ENCODE measurements at places on chromosomes 1 and 21.

DNA sequence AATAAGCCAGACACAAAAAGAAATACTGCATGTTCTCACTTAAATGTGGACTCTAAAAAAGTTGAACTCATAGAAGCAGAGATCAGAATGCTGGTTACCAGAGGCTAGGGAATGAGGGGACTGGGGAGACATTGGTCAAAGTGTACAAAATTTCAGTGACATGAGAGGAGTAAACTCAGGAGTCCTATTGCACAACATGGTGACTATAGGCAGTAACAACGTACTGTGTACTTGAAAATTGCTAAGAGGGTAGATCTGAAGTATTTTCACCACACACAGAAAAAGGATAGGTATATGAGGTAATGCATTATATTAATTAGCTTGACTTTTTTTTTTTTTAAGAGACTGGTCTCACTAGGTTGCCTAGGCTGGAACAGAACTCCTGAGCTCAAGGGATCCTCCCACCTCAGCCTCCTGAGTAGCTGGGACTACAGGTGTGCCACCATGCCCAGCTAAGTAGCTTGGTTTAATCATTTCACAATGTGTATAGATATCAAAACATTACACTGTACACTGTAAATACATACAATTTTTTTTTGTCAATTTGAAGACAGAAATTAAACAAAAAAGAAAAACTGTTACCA lies 7.4 kb downstream of the ZNF496 start:
- no peak for DNase-seq

- DNase-seq = no peak
Measured at GRCh38 chr21:20998456-20998789, 214 bp downstream of the NCAM2 start.

- no peak for DNase-seq
Measured at GRCh38 chr1:22545141-22545540, 18.1 kb upstream of the EPHA8 start.

GRCh38 chr1:183236158-183236725 lies 50.2 kb downstream of the LAMC2 start:
- DNase-seq = no peak

DNA sequence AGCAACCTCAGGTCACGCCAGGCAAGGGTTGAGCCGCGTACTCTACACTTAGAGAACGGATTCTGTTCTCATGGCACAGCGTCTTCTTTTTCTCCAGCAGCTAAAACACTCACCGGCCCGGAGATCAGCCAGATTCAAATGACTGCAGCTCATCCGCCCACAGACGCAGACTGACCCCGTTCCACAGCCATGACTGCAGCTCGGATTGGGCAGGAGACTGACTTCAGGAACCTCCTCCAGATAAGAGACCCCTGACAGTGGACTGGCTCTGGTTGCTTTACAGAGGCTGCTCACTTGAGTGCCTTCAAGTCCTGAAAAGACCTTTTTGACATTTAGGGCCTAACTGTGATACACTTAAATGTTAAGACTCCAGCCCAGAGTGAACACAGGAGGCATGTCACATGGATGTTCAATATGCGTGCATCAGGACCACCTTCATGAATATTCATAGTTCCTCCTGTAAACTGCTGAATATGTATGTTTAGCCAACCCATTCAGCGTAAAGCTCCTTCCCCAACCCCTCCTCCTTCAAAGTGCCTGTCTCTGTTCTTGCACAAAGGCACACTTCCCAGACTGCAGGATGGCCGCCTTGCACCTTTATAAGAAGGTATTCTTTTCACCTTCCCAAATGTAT lies 42.6 kb downstream of the BACE2 start:
- no peak for DNase-seq

GRCh38 chr1:226976978-226977642 lies 37.0 kb downstream of the COQ8A start:
- no peak for DNase-seq

DNA sequence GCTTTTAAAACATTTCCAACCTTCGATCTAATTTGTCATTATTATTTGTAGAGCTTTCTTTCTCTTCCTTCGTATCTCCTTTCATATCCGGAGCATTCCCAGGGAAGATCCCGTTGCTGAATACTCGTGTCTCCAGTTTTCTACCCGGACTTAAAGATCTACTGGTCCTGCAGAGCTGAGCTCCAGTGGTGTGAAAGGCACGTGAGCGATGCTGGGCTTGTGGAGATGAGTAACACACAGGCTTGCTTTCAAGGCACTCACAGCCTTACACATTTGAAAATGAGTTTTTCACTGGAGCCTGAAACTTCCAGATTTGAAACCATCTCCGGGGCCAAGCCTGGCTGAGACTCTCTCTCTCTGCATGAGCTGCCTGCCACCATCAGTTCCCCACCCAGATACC lies 428.3 kb downstream of the KIF26B start:
- no peak for DNase-seq

- no peak for DNase-seq
Measured at GRCh38 chr1:197914510-197914909, 2.7 kb upstream of the LHX9 start.

GRCh38 chr1:22517956-22518355 lies 45.3 kb upstream of the EPHA8 start:
- DNase-seq = no peak

- DNase-seq = no peak
Measured at GRCh38 chr1:240610636-240611035, 1.3 kb downstream of the GREM2 start.

DNA sequence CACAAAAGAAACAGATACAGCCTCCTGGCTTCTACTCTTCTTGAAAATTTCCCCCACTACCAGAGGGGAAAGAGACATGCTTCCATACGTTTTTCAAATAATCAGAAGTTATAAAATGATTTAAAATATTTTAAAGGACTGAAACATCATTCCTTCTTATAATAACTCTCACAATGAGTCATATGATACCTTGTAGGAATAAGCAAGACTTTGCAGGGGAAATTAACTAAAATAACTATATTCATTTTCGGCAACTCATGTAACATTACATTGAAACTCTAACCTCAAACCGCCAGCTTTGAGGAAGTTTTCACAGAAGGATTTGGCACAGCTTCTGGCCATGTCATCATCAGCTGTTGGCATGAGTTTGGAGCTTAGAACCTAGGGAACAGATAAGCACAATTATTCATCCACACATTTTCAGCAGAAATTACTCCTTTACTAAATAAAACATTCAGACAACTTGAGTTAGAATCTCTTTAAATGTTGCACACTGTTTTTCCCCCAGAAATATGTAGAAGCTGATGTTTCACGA lies 85.9 kb downstream of the USP24 start:
- DNase-seq = no peak

DNA sequence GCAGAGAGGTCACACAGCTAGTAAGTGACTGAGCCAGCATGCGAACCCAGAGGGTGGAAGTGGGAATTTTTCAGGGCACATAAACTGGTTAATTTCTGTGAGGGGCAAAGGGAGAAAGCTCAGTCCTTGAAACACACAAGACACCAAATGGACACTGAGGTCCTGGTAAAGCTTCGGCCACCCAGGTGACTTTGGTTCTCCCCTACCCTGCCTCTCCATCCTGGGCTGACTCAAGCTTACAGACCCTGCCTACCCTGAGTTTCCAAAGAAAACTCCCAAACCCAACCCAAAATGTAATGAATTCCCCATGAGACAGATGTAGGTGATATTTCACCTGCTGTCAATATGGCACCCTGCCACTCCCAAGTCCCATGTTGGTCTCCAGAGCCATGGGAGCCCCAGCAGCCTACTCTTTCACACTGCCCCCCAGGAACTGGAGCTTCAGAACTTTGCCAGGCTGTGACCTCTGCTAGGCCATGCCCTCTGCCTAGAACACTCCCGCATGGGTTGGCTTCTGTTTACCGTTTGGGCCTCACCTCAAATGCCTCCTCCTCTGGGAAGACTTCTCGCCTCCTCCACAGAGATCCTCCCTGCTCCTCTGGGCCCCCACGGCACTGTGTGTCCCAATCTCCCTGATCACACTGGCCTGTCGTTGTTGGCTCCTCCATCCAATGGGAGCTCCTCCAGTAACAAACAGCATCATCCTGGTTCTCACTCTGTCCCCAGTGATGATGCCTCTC lies 3.7 kb upstream of the LRP8 start:
- no peak for DNase-seq
